ENCODE measurements at places on chromosomes 3 and 15.

DNA sequence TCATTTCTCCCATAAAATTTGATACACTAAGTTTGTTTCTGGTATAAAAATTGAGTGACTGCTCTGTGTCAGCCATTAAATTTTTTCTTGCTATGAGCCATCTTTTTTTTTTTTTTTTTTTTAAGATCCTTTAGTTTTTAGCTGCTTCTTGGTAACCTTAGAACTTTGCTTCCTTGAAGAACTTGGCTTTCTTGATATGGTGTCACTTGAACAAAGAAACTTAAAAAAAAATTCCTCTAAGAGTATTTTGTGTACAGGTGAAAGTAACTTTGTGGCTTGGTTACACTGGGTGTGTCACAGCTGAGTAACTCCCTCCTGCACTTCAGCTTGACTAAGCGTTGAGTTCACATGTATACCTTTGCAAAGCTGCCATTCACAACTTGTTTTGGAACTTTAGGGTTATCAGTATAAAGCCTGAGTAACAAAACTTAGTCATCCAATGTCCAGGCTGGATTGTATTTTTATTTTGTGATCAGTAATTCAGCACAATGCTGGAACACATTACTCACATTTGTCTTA lies 6.5 kb downstream of the CHD2 start:
- no peak for DNase-seq

GRCh38 chr3:175397372-175397771 lies 538.2 kb downstream of the NAALADL2 start:
- no peak for DNase-seq

GRCh38 chr3:53123953-53124352 lies 6.3 kb downstream of the RFT1 start:
- DNase-seq = no peak

DNA sequence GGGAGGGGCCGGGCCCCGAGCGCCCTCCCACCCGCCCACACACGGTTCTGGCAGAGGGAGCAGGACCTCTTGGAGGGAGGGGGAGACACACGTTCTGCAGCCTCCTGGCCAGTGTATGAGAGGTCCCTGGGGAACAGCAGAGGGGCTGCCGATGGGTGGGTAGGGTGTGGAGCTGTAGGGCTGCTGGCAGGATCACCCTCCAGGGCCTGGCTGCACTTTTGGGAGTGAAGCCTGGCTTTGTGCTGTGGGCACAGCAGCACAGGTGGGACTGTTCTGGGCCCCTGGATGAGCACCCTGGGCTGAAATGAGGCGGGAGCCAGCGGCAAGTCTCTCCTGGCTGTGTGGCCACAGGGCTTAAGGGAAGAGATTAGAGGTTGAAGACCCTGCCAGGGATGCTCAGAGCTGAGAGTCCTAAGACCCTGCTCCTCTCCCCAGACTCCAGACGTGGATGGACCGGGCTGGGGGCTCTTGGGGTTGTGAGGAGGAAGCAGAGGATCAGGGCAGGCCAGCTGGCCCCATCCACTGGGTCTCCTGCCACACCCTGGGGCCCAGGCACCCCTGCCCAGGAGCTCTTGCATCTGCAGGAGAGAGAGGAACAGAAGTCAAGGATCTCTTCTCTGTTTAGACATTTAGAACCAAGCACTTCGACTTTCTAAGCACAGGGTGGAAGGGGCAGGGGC lies 45.2 kb downstream of the RGMA start:
- DNase-seq = no peak

DNA sequence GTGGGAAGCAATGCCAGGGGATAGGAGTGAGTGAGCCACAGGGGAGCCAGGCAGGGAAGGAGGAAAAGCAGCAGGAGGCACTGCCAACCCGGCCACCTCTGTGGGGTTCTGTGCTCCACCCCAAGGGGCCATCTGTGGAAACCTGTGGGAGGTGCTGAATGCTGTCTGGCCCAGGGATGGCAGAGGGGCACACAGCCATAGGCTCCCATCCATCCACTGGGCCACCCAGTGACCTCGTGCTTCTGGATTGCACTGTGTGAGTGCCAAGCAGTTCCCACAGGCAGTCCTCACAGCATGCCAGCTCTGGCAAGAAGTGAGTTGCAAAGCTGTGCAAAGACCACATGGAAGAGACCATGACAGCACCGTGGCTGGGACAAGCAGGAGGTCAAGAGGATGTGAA lies 27.5 kb downstream of the DNAJB8 start:
- no peak for DNase-seq

DNA sequence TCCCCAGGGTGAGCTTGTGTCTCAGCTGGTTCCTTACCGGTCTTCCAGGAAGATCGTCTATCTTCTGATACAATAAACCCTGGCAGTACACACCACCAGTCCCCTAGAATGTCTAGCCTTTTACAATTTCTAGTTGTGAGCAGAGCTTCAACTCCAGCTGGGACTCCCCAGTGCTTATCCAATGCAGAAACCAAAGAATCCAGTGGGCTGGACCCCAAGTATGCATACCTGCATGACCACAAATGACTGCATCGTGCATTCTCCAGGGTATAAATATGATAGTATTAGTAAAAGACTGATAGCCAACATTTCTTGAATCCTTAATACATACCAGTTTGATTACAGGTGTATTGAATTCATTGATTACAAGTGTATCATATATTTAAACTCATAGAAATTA lies 176.0 kb downstream of the SATB1 start:
- DNase-seq = no peak

DNA sequence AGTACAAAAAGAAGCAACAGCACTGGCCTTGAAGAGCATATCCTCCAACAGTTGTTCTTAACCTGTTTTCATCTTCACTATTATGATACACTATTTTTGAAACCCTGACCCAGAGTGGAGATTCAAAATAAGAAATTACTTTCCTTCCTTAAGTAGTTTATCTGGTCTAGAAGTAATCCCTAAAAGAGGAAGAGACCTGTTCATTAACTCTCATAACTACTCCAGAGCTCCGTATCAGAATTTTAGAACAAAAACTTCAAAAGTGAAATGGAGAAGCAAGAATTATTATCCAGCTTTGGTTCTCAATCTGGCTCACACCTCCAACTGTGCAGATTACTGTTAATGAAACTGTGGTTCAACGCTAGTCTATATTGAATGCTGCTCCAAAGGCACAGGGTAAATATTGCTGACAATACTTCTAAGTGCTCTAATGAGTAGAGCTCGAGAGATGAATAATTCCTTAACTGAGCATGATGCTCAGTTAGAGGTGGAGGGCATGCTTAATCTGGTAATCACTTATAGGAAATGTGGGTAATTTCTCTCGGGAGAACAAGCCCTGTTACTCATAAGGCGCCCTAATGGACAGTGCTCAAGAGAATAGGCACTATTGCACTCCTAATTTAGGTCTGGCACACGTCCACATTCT lies 5.2 kb downstream of the LCMT2 start:
- DNase-seq = no peak

GRCh38 chr15:48946074-48946839 lies 17.5 kb downstream of the SHC4 start:
- no peak for DNase-seq

DNA sequence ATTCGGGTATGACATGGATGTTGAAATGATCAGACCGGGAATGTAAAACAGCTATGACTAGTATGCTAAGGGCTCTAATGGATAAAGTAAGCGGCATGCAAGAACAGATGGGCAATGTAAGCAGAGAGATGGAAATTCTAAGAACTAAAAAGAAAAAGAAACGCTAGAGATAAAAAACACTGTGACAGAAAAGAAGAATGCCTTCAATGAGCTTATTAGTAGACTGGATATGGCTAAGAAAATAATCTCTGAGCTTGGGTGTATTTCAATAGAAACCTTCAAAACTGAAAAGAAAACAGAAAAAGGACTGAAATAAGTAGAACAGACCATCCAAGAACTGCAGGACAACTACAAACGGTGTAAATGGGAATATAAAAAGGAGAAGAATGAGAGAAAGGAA lies 101.2 kb downstream of the HES1 start:
- DNase-seq = no peak

GRCh38 chr15:56892659-56893363 lies 25.6 kb upstream of the TCF12 start:
- DNase-seq = no peak

DNA sequence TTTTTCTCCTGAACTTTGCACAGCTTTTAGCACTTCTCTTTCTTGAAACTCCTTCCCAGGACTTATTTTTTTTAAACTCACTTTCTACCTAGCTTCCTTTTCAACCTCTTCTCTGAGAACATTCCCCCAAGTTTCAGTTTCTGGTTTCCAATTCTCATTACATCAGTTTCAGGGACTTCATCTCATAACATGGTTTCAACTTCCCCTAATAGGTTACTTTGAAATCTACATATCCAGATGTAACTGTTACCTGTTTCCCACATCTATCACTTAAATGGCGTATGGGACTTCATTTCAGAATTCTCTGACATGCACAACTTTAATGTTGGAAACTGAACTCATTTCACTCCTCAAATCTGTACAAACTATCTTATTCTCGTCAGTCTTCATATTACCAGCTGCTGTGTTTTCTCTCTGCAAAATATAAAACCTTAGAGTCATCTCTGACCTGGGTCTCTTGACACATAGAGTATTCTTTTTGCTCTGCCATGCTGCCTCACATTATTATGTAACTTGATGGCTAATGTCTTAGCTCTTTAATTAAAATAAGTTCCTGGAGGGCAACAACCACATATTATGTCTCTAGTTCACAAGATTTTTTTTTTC lies 58.4 kb downstream of the NME9 start:
- DNase-seq = peak; percentile 9

DNA sequence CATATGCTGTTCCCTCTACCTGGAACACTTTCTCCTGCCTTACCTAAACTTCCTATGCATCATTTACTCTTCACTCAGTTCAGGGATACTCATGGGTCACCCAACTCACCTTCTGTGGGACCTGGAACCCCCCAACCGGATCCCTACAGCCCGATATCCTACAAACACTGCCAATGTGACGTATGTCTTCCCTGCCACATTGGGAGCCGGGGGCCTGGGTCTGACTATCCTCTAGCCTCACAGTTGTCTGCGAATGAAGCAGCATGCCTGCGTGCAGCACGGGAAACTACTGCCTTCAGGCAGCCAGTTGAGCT lies 405 bp downstream of the NPRL2 start:
- no peak for DNase-seq

- DNase-seq = no peak
Measured at GRCh38 chr15:41734079-41734478, 40.2 kb upstream of the MAPKBP1 start.

DNA sequence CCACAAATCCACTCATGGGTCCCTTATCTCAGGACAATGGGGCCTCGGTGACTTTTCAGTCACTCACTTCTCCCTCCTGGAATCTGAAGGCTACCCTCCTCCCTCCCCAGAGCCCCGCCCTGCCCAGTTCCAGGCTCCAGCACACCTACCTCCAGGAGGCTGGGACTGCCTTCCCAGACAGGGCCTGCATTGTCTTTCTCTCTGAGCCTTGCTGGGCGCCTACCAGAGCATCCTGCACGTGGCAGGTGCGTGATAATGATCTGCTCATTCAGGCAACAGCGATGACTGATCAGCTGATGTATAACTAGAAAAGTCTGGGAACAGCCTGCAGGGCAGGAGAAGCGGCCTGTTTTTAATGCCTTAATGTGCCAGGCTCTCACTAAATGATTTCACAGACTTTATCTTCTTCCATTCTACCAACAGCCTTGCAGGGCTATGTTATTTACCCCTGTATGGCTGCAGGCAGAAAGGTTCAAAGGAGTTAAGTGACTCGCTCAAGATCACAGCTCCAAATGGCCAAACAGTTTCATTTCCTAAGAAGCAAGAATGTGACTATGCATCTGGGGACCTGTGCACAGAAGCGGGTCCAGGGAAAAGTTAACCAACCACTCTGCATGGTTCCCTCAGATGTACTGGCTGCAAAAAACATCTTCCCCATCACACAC lies 6.3 kb downstream of the ADAMTS17 start:
- DNase-seq = no peak

GRCh38 chr15:39285071-39285470 lies 295.8 kb upstream of the THBS1 start:
- DNase-seq = no peak

DNA sequence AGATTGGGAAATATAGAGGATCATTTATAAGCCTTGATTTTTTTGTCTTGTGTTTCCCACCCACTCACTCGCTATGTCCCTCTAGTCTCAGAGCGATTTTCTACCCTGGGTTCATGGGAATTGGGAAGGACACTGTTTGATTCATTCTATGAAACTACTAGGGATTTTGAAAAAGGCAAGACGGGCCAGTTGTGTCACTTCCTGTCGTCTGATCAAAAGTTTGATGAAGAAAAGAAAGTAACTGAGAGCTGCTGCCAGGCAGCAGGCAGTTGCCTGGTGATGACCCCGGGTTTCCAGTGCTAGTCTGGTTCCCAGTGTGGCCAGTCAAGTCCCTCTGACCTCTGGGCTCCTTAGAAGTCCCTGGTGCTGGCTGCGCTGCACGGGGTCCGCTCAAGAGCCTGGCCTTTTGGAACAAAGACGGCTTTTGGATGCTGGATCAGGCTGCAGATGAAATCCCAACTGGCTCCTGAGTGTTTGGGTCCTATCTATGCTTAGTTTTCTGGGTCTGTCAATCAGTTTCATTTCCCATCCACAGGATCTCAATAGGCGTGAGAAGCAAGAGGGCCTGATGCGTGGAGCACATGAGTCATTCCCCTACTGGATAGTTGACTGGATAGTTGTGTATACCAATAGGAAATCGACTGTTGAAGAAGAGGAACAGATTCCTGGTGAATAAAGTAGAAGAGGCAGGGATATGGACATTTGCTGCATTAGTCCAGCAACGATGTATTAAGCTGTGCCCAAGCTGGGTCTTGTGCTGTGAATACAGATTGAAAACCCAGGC lies 89.7 kb downstream of the EEFSEC start:
- DNase-seq = no peak

DNA sequence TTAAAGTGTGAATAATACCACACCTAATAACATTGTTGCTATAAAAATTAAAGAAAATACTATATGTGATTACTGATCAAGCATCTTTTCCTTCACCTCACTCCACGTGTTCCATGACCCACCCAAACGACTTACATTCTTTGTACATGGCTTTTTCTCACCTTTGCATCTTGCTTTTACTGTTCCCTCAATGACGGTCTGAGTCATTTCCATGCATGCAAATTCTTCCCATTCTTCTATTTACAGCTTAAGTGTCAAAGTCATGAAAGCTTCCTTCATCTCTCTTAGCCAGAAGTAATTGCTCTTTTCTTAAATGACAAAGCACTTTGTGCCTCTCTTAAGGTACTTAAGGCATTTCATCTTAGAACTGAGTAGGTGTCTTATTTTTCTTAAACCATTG lies 64.0 kb downstream of the GREM1 start:
- no peak for DNase-seq

DNA sequence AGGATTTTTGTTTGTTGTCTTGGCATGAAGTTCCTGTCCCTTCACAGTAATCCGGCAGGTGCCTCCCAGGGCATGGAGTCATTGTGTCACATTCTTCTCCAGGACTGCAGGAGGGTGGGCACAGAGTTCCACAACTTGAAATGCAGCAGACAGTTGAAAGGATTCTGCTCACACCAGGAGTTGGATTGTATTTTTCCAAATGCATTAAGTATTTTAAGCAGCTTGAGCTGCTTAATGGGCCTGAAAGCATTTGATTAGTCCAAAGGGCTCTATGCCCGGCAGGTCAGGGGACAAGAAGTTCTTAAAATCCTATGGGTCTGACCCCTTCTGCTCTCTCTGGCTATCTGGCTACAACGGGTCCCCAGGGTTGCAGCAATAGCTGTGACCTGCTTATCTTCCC lies 92.9 kb downstream of the APBA2 start:
- DNase-seq = no peak

Data from GM19239 (cell line).